NB4 (cell line): ENCODE measurements at places on chromosomes 3 and 15.

- DNase-seq: no peak
These were observed 205.6 kb downstream of the TCF12 start for GRCh38 chr15:57124036-57124435.

GRCh38 chr15:82393671-82394070 lies 35.9 kb upstream of the GOLGA6L9 start:
- DNase-seq: no peak

- no peak for DNase-seq
These were observed 39.4 kb upstream of the LINGO1 start for GRCh38 chr15:77672135-77672534.

DNA sequence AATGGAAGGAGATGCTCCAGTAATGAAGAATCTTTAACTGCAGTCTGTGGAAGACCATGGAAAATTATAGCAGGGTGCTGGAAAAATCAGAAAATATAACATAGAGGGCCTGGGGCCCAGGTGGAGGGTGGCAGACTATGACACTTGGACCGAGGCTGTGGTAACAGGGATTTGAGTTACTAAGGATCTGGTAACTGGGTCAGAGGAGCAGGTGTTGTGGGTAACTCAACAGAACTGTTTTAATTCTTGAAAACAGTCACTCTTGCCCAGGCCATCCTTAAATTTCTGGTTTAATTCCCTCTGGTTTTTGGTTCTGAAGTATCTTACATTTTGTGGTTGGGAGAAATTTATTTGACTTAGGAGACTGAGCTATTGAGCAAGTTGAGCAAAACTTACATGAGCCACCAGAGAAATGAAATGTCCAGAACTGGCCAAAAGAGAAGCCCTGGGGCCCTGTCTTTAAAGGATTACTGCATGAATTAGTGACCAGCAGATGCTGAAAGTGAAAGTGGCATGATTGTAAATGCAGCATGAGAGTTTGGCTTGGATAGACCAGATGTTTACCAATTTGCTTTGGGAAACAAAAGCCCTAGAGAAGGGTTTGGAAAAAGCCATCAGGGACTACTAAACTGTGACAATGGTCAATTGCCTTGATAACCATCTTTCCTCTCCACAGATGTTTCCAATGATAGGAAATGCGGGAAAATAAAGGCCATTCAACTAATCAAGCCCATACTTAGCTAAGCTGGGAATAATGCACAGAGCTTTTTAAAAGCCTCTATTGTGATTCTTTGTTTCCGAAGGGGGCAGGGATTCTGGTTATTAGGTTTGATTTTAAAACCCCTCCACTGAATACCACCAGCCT lies 374.9 kb upstream of the TGFBR2 start:
- peak; percentile 30 for DNase-seq

DNA sequence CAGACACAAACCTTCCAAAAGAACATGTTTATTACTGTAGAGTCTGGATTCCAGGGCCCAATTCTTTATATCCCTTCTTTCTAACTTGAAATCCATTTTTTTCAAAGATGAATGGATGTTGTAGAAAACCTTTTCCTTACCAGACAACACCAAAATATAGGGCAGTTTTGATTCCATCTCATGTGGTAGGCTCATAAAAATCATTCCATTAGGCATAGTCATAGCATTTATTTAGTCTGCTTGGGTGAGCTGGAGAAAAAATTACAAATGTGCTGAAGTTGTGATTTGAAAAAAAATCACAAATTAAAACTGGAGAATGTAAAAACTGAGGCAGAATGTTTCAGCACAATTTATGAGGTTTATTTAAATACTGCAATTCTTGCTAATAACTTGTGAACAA lies 199.3 kb upstream of the TBC1D5 start:
- DNase-seq: no peak

DNA sequence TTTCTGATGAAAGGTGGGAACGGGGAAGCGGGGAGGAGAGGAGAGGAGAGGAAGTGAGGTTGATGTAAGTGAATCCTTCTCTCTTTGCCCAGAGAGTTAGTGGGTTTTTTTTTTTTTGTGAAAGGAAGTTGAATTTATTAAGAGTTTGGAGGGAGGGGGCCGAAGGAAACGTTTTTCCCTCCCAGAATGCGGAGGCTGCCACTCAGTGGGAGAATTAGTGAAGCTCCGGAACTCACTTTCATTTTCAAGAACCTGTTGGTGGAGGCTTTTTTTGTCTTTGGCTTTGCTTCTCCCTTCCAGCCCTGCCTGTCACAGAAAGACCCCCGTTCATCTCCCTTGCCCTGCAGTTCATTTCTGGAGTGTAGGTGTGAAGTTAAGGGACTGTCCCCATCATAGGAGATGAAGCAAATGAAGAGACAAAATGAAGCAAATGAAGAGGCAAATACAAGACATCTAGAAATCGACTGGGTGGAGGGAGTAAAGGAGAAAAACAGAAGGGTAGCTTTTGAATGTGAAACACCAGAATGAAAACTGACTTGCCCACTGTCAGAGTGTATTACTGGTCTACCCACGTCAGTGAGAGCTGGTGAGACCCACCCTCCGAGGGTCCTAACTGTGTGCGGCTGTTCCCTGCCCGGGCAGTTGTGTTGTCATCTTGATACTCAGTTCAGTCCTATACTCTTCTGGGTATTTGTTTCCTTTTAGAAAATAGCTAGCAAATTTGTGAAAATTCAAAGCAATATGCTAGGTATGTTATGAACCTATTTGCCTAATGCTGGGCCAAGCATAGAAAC lies 91.5 kb downstream of the ITPR1 start:
- DNase-seq: peak; percentile 62

- peak; percentile 84 for DNase-seq
These were observed 17.6 kb downstream of the C15orf62 start for GRCh38 chr15:40787344-40787841.

DNA sequence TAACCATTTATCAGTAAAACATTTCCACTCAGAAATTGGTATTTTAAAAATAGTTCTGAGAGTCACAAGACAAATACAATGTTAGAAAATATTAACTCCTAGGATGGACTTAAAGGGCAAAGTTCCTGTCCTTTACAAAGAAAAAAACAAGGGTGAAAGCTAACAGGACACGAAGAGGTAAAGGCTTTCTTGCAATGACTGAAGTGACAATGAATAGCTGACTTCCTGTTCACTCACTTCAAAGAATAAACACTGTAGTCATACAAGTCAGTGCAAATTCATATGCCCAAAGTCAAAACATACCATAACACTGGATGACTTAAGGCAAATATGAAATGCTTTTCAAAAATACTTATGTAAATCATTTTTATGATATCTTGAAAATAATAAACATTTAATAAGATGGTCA lies 1389.8 kb upstream of the ALCAM start:
- no peak for DNase-seq
